ENCODE measurements at places on chromosomes 1 and 21.

- DNase-seq = no peak
- no peaks in the 10 kb centered on the region for H3K27me3 ChIP-seq
- H3K4me1 ChIP-seq = no peaks in the 10 kb centered on the region
- no peak overlapping the region for H3K4me3 ChIP-seq
These were observed 648.8 kb downstream of the PLA2G4A start for GRCh38 chr1:187477535-187477934.

DNA sequence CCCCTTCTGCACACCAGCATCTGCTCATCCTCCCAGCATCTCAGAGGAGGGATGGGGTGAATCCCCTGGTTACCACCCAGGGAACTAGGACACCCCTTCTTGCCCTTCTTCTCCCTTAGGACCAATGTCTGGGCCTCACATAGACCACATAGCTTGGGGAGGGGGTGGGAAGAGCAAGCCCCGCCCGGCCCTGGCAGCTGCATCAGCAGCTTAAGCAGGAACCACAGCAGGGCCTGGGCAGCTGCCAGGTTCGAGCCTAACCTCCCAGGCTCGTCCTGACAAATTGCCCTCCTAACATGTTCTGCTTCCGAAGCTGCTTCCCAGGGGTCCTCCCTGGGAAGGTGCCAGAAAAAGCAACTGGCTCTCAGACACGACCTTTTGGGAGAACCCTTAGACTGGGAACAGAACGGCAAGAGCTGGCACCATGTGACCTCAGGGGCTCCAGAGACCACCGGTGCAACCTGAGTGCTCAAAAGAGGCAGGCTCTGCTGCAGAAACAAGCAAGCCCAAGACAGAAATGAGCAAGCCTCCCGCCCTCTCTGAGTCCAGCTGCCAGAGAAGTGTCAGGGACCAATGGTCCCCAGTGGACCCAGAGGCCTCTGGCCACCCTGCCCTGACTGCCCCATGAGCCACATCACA is 18.4 kb upstream of the CLSTN1 start:
- no peak for DNase-seq
- H3K36me3 ChIP-seq = no peaks in the 10 kb centered on the region
- no peak overlapping the region for H3K27ac ChIP-seq
- no peak overlapping the region for H3K4me3 ChIP-seq
- peaks cover 13% of the 10 kb centered on the region for H3K27me3 ChIP-seq

DNA sequence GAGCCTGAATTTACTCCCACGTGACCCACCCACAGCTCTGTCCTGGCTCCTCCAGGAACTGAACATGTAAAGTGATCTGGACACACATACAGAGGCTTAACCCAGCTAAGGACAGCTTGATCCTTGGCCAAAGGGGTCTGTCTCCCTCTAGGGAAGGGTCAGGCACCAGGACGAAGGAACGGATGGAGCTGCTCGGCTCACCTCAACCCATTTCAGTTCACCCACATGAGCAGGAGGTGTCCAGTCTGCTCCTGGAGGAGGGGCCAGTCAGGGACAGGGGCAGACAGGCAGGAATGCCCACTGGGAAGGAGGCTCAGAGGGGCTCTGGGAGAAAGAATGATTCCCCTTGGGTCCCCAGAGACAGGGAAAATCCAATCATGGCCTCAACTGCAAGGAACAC is 567.2 kb downstream of the PTPRU start:
- DNase-seq = no peak
- no peaks in the 10 kb centered on the region for H3K36me3 ChIP-seq
- H3K4me1 ChIP-seq = no peaks in the 10 kb centered on the region
- no peak overlapping the region for H3K27ac ChIP-seq
- peaks cover 2% of the 10 kb centered on the region for H3K27me3 ChIP-seq
- H3K4me3 ChIP-seq = no peak overlapping the region

DNA sequence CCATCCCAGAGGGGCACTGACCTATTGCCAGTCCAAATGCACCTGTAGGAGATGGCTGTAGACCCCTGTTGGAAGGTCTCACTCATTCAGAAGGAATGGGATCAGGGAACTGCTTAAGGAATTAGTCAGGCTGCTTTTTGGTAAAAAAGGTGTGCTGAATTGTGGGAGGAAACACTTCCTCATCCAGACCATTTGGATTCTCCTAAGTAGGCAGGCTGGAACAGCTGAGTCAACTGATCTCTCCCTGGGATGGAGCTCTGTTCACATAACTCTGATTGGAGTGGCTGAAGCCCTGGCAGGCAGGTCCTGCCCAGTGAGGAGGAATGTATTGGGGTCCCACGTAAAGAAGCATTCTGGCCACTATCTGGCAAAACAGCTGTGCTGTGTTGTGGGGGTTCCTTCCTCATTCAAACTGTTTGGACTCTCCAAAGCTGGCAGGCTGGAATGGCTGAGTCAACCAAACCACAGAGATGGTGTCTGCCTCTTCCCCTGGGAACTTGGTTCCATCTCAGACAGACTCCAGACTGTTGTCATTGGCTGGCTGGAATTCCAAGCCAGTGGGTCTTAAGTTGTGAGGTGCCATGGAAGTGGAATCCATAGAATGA is 70.7 kb upstream of the PDC start:
- no peak overlapping the region for H3K27ac ChIP-seq
- no peaks in the 10 kb centered on the region for H3K36me3 ChIP-seq
- no peak for DNase-seq
- no peak overlapping the region for H3K4me3 ChIP-seq

DNA sequence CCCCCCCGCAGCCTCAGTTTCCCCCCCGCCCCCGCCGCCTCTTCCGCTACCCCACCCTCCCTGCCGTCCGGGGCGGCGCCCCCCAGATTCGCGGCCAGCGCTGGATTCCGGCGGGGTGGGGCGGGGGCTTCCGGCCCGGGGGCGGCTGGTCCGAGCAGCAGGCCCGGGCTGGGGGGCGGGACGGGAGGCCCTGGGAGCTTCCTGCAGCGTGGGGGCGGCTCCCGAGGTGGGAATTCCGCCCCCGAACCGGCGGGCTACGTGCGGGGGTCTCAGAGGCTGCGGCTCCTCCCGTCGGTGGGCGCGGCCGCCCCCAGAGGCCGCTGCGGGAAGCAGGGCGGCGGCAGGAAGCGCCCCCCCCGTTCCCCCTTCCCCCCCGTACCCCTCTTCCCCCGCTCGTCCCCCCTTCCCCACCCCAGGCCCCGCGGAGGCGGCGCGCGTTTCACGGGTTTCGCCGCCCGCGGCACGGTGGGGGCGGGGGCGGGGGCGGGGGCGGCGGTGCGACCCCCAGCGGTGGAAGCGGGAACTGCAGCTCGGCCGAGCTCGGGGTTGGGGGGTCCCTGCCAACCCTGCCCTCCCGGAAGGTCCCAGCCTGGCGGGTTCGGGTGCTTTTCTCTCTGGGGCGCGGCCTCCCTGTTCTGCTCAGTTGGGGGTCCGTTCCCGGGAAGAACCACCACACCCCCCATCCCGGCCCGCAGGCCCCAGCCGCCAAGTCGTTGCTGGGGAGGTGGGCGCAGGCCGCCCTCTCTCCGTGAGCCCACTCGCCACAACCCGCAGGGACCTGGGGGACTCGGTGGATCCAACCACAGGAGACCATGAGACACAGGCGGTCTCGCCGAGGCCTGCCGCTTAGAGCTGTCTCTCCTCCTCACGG is 76.3 kb downstream of the MORN1 start:
- peak overlapping the region; percentile 63 for H3K27ac ChIP-seq
- H3K27me3 ChIP-seq = no peaks in the 10 kb centered on the region
- H3K4me3 ChIP-seq = no peak overlapping the region
- peak; percentile 45 for DNase-seq
- no peaks in the 10 kb centered on the region for H3K36me3 ChIP-seq

DNA sequence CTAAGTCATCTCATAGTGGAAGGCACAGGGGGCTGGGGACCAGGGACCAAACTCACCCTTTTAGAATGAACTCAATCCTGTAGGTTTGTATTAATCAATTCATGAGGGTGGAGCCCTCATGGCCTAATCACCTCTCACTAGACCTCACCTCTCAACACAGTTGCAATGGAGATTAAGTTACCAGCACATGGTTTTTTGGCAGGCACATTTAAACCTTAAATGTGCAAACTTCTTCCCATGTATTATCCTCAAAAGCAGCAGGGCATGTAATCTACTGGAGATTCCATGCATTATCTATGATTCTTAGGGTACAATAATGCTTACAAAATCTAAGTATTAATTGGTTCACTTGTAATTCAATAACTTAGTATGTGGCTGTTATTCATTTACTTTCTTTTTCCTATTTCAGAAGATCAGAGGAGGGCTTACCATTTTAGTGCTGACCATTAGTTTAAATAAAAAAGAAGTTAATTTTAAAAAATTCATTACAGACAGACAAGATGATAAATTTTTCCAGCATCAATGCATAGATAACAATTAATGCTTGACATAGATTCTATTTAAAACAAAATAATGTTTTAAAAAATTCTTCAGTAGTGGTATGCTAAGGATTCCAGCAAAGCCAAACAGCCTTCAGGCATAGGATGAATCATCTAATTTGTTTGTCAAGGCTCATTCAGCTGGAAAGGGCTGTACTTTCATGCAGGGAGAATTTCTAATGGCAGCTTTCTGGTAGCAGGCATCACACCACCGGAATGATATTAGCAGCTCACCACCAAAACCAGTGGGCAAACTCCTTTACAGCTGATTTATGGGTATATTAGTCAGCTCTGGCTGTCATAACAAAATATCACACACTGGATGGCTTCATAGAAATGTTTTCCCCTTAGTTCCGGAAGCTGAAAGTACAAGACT is 124.6 kb upstream of the ZNF648 start:
- H3K36me3 ChIP-seq = no peaks in the 10 kb centered on the region
- peaks cover 9% of the 10 kb centered on the region for H3K27me3 ChIP-seq
- no peak overlapping the region for H3K4me3 ChIP-seq
- no peak overlapping the region for H3K27ac ChIP-seq

- no peak overlapping the region for H3K27ac ChIP-seq
- no peak for DNase-seq
- H3K4me1 ChIP-seq = peaks cover 82% of the 10 kb centered on the region
- peaks cover 6% of the 10 kb centered on the region for H3K36me3 ChIP-seq
These were observed 242.3 kb downstream of the TOMM20 start for GRCh38 chr1:234886081-234886984.

DNA sequence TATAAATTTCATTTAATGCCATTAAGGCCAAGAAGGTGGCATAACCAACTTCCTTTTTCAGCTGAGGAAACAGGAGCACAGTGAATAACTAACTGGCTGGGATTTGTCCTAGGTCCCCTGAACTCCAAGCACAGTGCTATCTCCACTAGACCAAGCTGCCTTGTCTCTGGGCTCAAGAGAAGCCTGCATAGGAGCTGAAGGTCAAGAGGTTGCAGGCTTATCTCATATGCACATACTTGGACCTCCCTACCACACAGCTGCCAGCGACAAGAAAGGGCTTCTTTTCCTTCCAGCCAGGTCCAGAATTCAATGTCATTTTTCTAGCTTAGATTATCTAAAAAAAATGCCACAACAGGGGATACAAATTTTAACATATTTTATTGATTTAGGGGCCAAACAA is 27.1 kb downstream of the AK2 start:
- peaks cover 73% of the 10 kb centered on the region for H3K36me3 ChIP-seq
- no peak overlapping the region for H3K4me3 ChIP-seq
- H3K27ac ChIP-seq = no peak overlapping the region
- H3K27me3 ChIP-seq = no peaks in the 10 kb centered on the region

Measured in activated T-helper 1 cell treated with anti-CD3 and anti-CD28 coated beads, Interleukin-12 subunit alpha, Interleukin-12 subunit beta, Interleukin-2, Interleukin-4 antibody, amounts not matched to agents 30 ng/mL and 10 ng/mL and 1 ng/mL, durations not matched to agents 14 hours and 24 hours and 36 hours (primary cell).